Hepatic stellate cell (primary cell): ENCODE measurements at places on chromosomes 12 and 14.

- DNase-seq: peak; percentile 57
Measured at GRCh38 chr12:123532808-123533649, 490 bp downstream of the RILPL1 start.

DNA sequence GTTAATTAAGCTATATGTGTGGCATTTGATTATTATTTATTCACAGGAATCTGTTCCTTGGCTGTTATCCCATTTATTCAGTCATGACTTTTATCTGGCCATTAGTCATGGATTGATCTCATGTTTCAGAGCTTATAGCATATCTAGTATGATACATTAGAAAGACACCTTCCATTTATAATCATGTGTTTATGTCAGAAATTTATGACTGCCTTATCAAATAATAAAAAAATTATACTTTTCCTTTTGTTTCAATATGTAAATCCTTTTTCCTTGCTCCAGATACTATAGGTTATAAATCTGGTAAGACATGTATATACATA is 248.0 kb upstream of the PDE3A start:
- DNase-seq: no peak

DNA sequence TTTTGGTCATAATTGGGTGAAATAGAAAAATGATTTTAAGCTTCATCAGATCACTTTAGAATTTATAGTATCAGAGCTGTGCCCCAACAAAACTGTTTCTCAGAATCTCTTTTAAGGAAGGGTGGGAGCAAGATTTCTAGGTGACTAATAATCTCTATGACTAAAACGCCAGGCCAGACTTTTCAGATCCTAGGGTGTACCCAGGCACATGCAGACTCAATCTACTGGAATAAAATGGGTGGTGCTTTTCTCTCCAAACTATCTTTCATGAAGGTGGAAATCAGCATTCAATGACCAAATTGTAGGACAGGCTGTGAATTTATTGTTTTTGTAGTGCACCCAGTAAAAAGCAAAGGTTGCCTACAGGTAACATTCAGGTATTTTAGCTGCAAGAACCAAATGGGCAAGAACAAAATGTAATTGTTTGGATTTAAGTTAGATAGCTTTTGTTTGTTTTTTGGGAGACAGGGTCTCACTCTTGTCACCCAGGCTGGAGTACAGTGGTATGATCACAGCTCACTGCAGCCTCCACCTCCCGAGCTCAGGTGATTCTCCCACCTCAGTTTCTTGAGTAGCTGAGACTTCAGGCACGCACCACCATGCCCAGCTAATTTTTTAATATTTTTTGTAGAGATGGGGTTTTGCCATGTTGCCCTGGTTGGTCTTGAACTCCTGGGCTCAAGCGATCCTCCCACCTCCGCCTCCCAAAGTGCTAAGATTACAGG is 49.5 kb downstream of the PPP2R5C start:
- DNase-seq: no peak

DNA sequence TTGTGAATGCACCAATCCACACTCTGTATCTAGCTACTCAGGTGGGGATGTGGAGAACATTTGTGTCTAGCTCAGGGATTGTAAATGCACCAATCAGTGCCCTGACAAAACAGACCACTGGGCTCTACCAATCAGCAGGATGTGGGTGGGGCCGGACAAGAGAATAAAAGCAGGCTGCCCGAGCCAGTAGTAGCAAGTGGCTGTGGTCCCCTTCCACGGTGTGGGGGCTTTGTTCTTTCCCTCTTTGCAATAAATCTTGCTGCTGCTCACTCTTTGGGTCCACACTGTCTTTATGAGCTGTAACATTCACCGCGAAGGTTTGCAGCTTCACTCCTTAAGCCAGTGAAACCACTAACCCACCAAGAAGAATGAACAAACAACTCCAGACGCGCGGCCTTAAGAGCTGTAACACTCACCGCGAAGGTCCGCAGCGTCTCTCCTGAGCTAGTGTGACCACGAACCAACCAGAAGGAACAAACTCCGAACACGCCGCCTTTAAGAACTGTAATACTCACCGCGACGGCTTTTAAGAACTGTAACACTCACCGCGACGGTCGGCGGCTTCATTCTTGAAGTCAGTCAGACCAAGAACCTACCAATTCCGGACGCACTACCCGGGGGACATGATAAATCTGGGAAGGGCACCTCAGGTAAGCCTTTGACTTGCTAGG is 4.6 kb upstream of the LDHB start:
- no peak for DNase-seq

DNA sequence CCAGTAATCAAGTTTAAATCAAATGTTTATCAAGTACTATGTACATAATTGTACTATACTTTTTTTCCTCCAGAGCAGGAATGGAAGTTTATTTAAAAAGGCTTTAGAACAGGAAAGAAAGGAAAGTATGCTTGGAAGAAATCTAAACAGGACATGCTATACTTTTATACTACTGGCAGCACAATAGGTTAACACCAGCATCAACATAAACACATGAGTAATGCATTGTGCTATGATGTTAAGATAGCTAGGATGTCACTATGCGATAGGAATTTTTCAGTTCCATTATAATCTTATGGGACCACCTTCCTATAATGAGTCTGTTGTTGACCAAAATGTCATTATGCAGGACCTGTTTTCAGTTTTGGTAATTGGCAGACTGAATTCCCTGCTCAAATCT is 41.5 kb upstream of the ANKS1B start:
- DNase-seq: no peak

DNA sequence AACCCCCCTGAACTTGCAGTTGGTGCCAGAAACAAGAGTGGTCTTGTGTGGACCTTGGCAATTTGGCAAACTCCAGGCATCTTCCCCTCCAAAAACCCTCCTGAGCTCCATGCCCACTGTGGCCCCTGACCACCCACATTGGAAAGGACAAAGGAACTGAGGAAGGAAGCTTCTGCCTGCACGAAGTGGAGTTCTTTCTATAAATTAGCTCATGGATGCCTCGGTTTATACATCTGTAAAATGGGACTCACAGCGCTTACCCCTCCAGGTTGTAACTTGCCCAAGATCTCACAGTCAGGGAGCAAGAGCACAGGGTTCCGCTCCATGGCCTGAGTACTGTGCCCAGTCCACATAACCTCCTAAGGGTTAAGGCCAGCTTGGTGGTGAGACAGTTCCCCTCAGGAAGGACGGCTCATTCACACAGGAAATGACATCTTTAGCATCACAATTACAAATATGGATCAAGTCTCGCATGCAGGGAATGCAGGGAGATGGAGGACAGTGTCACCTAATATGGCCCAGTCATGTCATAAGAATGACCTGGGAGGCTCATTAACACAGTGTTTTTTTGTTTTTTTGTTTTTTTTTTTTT is 66.6 kb downstream of the CLMN start:
- no peak for DNase-seq
